ENCODE measurements at places on chromosomes 1 and 21. TPM values are rescaled to one million over a fixed set of nuclear protein-coding genes. Genes with fewer than 3 reads are reported as not detected.

The PCSK9 gene
- total RNA-seq: 38.9 TPM

The ALX3 gene
- 0.81 TPM for total RNA-seq

The TESK2 gene
- total RNA-seq: 0.75 TPM

The TOR1AIP1 gene
- 31.9 TPM for total RNA-seq

The GBP6 gene
- total RNA-seq: not detected

The S100A3 gene
- 0.61 TPM for total RNA-seq

The KIF14 gene
- total RNA-seq: 39.7 TPM

The PPM1J gene
- total RNA-seq: 0.52 TPM

The PTAFR gene
- 0.11 TPM for total RNA-seq

The GABRD gene
- total RNA-seq: not detected

DNA sequence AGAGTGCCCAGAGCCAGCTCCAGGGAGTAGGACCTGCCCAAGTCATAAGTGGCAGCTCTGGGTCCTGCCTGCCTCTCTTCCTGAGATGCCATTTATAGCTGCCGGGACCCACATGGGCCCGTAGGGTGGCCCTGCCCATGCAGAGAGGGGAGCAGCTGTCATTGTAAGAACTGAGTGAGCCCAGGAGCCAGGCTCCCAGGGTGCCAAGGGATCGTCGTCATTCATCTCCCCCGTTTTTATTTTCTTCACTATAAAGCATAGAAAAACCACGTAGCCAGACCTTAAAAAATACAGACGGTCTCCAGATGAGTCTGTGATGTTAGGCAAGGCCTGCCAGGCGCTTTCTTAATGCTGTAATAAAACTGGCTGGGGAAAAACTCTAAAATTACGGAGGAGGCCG is 90.7 kb downstream of the IGSF21 start:
- no peak overlapping the region for H3K27ac ChIP-seq
- no peaks in the 10 kb centered on the region for H3K36me3 ChIP-seq
- no peaks in the 10 kb centered on the region for H3K4me1 ChIP-seq
- H3K4me3 ChIP-seq: no peak overlapping the region
- DNase-seq: no peak

DNA sequence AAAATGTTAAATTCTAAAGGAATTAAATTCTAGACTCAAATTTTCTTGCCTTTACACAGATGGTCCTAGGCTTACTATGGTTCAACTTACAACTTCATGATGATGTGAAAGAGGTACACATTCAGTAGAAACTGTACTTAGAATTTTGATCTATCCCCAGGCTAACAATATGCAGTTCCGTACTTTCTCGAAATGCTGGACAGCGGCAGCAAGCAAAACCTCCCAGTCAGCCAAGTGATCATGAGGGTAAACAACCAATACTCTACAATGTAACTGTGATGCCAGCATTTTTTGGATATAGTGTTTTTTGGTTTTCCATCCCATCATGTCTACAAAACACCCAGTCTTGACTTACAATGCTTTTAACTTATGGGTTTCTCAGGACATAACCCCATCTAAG is 25.7 kb downstream of the VAV3 start:
- no peak overlapping the region for H3K4me3 ChIP-seq
- DNase-seq: no peak
- no peak overlapping the region for H3K27ac ChIP-seq
- no peaks in the 10 kb centered on the region for H3K27me3 ChIP-seq
- no peaks in the 10 kb centered on the region for H3K36me3 ChIP-seq
- peaks cover 30% of the 10 kb centered on the region for H3K4me1 ChIP-seq

GRCh38 chr21:32065654-32066053 is 192.8 kb downstream of the HUNK start:
- H3K4me3 ChIP-seq: no peak overlapping the region
- no peaks in the 10 kb centered on the region for H3K36me3 ChIP-seq
- no peak overlapping the region for H3K27ac ChIP-seq

GRCh38 chr1:206521127-206521526 is 13.8 kb downstream of the RASSF5 start:
- H3K27me3 ChIP-seq: no peaks in the 10 kb centered on the region
- no peak for DNase-seq
- H3K36me3 ChIP-seq: no peaks in the 10 kb centered on the region

DNA sequence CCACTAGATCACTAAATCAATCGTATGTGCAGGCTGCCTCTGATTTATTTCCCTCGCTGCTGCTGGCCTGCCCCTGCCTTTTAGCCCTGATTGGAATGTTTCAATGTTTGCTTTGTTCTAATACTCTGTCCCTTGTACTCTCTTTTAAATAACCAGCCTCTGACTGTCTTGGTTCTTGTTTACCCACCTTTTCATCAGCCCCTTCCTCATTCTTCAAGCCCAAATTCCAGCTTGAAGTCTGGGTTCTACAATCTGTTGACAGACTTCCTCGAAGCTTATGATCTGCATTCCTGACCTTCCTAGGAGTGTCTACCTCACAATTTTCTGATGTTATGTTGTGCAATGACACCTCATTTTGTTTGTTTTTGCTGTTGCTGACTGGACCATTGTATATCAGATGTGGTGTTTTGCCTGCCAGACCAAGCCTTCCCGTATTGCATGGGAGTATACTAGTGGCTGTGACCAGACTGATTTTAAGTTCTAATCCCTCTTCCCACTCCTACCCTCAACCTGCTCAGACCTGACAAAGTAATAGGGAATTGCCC is 46.6 kb upstream of the APOBEC4 start:
- H3K27ac ChIP-seq: no peak overlapping the region
- no peaks in the 10 kb centered on the region for H3K27me3 ChIP-seq
- no peak for DNase-seq
- H3K4me3 ChIP-seq: no peak overlapping the region

DNA sequence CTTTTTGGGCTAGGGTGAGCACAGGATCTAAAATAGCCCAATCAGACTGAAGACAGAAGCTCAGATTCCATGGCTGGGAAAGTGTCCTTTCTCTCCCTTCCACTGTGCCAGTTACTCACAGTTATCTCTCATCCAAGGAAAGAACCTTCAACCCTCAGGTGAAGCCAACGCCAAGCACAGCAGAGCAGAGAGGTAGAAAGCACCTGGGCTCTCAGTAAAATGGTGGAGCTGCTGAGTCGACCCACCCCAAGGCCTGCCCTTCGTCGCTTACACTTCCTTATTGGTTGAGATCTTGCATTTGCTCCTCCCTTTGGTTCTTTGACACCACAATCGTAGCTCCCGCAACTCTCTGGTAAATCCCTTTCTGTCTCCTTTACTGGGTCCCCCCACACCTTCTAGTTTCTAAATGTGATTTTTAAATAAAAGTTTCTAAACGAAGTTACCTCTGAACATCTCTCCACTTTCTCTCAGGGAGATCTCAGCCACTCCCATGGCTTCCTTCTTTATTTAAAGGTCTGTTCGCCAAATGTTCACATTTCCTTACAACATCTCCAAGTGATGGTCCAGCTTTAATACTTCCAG is 27.5 kb upstream of the SLC30A1 start:
- no peak for DNase-seq
- H3K4me1 ChIP-seq: no peaks in the 10 kb centered on the region
- H3K27ac ChIP-seq: no peak overlapping the region
- no peaks in the 10 kb centered on the region for H3K27me3 ChIP-seq

- H3K4me3 ChIP-seq: no peak overlapping the region
- DNase-seq: no peak
- no peak overlapping the region for H3K27ac ChIP-seq
- no peaks in the 10 kb centered on the region for H3K36me3 ChIP-seq
These were observed 72.2 kb downstream of the CACHD1 start for GRCh38 chr1:64542118-64542517.

- H3K27me3 ChIP-seq: peaks cover 4% of the 10 kb centered on the region
- no peak overlapping the region for H3K4me3 ChIP-seq
- no peaks in the 10 kb centered on the region for H3K4me1 ChIP-seq
- no peaks in the 10 kb centered on the region for H3K36me3 ChIP-seq
These were observed 290.4 kb upstream of the PLXNA2 start for GRCh38 chr1:208534599-208534897.

DNA sequence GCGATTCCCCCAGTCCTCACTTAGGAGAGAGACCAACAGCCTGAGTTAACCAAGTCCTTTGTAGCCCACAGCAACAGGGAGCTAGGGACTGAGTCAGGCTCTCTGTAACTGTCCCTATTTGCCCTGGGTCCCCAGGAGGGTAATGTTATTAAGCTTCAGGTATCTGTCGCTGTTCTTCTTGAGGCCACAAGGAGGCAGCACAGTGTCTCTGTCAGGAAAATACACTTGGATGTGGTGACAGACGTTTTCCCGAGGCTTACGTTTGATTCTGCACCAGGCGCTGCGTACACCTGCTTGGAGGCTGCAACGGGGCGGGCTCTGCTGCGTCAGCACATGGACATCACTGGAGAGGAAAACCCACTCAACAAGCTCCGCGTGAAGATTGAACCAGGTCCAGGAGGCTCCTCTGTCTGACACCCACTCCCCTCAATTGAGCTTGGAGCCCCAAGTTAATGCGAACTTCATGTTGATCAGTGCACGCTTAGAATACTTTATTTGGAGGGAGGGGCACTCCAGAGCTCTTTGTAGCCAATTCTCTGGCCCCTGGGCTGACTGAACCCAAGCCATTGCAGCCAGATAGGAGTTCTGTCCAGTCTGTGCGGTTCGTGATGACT is 10.7 kb upstream of the ELF3 start:
- peak; percentile 70 for DNase-seq
- no peaks in the 10 kb centered on the region for H3K4me1 ChIP-seq
- peaks cover 42% of the 10 kb centered on the region for H3K36me3 ChIP-seq
- H3K27ac ChIP-seq: no peak overlapping the region
- H3K4me3 ChIP-seq: no peak overlapping the region

GRCh38 chr1:160637821-160638539 is 8.9 kb downstream of the SLAMF1 start:
- H3K4me3 ChIP-seq: no peak overlapping the region
- peaks cover 3% of the 10 kb centered on the region for H3K4me1 ChIP-seq
- peak; percentile 23 for DNase-seq
- H3K36me3 ChIP-seq: no peaks in the 10 kb centered on the region
- no peak overlapping the region for H3K27ac ChIP-seq

DNA sequence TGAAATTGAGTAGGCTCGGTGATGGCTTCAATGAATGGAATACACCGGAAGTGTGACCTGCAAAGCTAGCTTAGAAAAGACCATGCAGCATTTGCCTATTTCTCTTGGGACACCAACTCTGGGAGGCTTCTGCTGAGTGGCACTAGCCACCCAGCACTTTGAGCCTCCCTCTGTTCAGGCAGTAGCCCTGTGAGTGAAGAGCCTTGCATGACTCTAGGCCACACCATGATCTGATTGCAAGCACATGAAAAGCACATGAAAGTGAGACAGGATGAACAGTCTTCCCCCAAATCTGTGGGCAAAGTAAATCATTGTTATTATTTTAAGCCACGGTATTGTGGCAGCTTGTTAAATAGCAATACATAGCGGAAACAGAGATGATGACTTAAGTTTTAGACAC is 2.8 kb downstream of the CD48 start:
- H3K4me1 ChIP-seq: no peaks in the 10 kb centered on the region
- H3K27me3 ChIP-seq: peaks cover 37% of the 10 kb centered on the region
- no peaks in the 10 kb centered on the region for H3K36me3 ChIP-seq
- no peak overlapping the region for H3K27ac ChIP-seq

DNA sequence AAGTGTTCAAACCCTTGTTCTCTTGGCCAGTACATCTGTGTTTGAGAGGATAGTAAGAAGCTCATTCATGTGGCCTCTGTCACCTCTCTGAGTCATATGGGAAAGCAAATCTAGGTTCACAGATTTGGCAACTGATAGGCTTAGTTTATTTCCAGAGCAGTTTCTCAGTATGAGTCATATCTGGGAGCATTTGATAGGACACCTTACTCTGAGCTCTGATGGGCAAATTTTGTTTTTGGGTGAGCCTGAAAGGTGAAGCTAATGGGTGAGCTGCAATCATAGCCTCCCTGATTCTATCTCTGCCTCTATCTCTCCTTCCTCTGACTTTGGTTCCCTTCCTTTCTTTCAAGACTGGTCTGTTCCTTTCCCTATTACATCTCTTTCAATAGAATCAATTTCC is 134.4 kb downstream of the S1PR1 start:
- H3K4me1 ChIP-seq: no peaks in the 10 kb centered on the region
- H3K4me3 ChIP-seq: no peak overlapping the region
- H3K36me3 ChIP-seq: no peaks in the 10 kb centered on the region
- H3K27ac ChIP-seq: no peak overlapping the region

GRCh38 chr1:183302452-183303322 is 115.5 kb downstream of the NMNAT2 start:
- H3K4me1 ChIP-seq: no peaks in the 10 kb centered on the region
- no peak overlapping the region for H3K4me3 ChIP-seq
- no peaks in the 10 kb centered on the region for H3K27me3 ChIP-seq
- H3K36me3 ChIP-seq: no peaks in the 10 kb centered on the region

DNA sequence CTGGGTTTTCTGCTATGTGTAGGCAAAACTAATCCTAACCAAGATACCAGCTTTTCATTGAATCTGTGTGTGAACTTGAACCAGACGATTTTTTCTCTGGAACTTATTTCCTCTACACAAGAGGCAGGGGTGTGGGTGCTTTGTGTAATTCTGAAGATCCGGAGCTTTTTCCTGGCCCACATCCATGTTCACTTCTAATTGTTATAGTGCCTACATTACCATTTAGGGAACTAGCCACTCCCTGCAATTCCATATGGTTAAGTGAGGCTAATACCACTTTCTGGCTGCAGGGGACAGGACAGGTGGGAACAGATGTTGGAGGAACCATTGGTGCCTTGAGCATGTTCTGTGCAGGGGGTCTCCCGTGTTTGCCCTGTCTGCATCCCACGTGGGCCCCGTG is 83.4 kb upstream of the FMN2 start:
- H3K4me3 ChIP-seq: no peak overlapping the region
- H3K27ac ChIP-seq: no peak overlapping the region
- H3K36me3 ChIP-seq: no peaks in the 10 kb centered on the region
- DNase-seq: no peak
- H3K27me3 ChIP-seq: no peaks in the 10 kb centered on the region

- DNase-seq: peak; percentile 68
- peaks cover 6% of the 10 kb centered on the region for H3K4me1 ChIP-seq
- H3K36me3 ChIP-seq: peaks cover 3% of the 10 kb centered on the region
- H3K4me3 ChIP-seq: peak within 1 kb of the TSS; percentile 59
- H3K27me3 ChIP-seq: no peaks in the 10 kb centered on the region
These were observed at the start of gene GLMP for GRCh38 chr1:156295391-156295947. GLMP (minus strand) TSS chr1:156295679; CDS start chr1:156295645, 34 bp downstream.

GRCh38 chr1:48228156-48228555 is 5.6 kb downstream of the SLC5A9 start:
- no peak overlapping the region for H3K4me3 ChIP-seq
- no peaks in the 10 kb centered on the region for H3K27me3 ChIP-seq
- no peaks in the 10 kb centered on the region for H3K4me1 ChIP-seq
- H3K36me3 ChIP-seq: no peaks in the 10 kb centered on the region
